CD4-positive, alpha-beta T cell treated with Interleukin-21 for 1 hour (primary cell): ENCODE measurements at places on chromosomes 7 and 10.

- no peak for DNase-seq
These were observed at the start of gene HYAL4 for GRCh38 chr7:123844712-123845219. HYAL4 (plus strand) TSS chr7:123845169; CDS start chr7:123868274, 23,105 bp downstream.

DNA sequence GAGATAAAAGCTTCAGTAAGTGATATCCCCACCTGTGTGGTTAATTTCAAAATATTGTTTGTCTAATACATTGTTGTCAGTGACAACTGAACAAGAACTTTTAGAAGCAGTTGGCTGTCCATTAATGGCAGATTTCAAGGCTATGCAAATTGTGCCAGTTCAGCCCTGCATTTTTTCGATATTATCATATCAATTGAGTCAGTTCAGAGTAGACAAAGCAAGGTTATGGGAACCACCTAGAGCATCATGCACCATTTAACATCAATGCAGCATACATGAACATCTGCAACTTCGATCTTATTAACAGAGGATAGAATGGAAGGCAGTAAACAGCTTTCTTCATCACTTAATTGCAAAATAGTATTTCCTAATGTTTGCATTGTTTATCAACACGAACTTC lies 180.7 kb upstream of the KAT6B start:
- DNase-seq, result no peak

- DNase-seq, result no peak
These were observed 53.0 kb downstream of the WNT2 start for GRCh38 chr7:117269886-117270285.

GRCh38 chr7:29968683-29969395 lies 20.8 kb downstream of the SCRN1 start:
- DNase-seq, result no peak

GRCh38 chr10:61958805-61959204 lies 57.3 kb downstream of the ARID5B start:
- DNase-seq, result no peak

DNA sequence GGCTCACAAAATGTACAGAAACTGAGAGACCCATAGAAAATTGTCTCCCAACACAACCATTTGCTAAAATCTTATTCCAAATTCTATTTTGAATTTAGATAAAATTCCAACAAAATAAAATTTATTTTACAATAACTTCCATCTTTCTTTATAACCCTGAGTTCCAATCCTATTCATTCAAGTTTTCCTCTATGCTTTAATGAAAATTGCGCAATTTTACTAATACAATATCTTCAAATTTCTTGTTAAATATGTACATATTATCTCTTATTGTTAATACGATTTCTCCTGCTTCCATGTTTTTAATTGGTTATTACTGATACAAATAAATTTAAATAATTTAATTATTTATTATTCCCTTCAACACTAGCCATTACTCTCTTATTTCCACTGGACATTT lies 645.2 kb upstream of the COBL start:
- no peak for DNase-seq

DNA sequence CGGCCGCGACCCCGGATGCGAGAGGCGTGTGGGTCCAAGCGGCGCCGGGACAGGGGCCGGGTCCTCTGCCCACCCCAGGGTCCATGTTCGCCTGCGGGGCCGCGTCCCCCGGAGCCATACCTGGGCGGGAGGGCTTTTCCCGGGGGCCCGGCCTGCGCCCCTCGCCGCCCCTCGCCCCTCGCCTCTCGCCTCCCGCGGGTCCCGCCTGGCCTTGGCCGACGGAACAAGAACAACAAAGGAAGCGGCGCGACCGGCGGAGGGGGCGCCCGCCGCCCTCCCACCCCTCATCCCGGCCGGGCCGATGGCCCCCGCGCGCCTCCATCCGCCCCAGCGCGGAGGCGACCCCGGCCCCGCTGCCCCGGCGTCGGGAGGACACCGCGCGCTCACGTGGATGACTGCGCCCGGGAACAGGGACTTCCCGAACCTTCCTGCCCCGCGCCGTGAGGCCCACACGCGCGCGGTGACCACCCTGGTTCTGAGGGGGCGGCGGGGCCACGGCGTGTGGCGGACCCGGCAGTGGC lies 348.2 kb downstream of the DNAJB6 start:
- DNase-seq, result no peak

DNA sequence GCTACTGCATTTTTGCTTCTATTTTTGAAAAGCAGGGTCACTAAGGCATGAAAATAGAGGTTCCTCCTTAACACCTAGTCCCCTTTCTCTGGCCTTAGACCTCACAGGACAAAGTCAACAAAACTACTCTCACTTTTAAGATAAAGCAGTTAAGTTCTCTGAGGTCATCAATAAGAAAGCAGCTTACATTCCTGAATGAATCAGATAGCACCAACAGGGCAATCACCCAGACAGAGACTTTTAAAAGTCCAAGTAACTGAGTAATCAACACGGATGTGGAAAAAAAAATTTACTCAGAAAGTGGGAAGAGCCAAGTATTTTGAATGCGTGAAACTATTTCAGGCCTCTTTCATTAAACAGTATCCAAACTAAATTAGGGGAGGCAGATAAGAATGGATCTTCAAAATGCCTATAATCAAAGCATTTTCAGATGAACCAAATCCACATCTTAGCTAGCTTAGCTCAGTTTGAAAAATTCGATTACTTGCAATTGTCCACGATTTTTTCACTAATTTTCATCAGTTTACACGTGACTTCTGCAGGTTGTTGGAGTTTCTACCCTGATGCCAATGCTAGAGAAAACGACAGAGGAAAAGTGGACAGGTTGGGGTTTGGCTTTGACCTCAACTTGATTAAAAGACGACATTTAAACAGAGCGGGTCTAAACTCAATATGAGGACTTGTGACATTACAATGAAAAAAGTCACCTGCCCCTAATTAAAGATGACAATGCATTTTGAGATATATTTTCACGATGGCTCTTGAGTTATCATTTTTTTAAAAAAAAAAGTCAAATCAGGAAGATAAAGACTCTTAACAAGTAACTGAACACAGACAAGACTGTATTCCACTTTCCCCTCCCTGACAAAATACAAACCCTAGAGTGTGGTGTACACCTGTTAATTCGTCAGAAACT lies 1.6 kb downstream of the BEND7 start:
- no peak for DNase-seq

GRCh38 chr7:20581956-20582355 lies 33.5 kb upstream of the ABCB5 start:
- DNase-seq, result no peak

DNA sequence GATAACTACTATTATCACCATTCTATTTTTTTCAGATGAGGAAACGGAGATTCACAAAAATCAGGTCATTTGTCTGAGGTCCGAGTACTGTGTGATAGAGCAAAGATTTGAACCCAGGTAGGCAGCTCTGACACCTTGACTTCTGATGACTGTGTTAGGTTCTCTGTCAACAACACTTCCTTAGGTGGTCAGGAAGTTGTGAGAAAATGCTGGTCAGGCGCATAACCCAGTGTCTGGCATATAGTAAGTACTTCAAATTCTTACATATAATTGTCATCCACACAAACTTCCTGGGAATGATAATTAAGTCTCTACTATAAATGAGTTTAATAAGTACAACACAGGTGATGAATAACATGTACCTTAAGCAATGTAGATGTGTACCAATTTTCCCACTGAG lies 381.5 kb downstream of the NEBL start:
- no peak for DNase-seq

DNA sequence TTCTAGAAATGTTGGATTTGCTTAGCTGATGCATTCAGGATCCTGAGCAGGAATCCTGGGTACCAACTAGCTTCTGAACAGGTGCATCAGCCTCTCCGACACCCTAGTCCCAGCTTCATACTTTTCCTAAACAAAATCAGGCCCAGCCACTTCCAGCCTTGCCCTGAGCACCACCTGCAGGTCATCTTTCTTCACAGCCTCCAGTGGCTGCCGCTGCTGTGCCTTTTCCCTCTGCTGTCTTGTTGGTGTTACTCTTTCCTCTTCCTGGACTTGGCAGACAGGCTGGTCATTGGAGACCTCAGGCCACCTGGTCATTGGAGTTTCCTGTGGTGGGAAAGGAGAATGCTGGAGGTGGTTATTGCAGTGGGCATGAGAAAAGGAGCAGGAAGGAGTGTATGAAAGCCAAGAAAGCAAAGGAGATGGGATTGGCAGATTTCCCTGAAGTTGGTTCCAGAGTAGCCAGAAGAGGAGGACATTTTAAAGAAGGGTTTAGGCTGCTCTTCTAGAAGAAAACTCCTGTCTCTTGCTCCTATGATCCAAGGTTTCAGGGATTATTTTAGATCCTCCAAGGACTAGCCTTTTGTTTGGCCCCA lies 48.2 kb upstream of the NFKB2 start:
- DNase-seq, result no peak

- DNase-seq, result no peak
These were observed 47.9 kb downstream of the OGDH start for GRCh38 chr7:44654255-44654796.

GRCh38 chr10:97479939-97480338 lies 18.3 kb downstream of the MMS19 start:
- no peak for DNase-seq

DNA sequence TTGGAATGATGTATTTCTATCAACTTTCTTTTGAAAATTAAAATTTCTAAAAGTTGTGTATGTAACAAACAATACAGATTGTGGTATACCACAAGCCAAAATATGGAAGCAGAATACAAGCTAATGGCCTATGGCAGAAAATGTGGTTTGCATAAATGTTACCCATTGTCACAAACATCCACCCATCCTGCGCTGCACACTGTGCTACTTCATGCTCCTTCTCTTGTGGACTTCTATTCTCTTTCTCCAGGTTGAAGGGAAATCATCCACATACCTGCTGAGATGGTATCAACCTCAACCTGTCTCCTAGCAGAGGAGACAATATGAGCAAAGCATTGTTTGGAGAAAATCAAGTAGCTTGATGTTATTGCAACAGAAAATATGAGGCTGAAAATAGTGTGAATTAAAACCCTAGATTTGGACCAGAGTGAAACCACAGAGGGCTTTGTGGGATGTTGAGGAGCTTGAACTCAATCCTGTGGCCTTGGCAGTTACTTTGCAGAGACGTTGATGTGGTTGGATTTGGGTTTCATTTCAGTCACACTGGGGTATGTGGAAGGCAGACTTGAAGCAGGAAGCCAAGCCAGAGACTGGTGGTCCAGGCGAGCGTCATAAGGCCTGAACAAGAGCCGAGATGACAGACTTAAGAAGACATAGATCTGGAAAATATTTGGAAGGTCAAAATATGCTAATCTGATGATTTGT lies 63.8 kb downstream of the ICA1 start:
- DNase-seq, result peak; percentile 47

- DNase-seq, result peak; percentile 45
These were observed 52.7 kb downstream of the RBM17 start for GRCh38 chr10:6141296-6142151.

GRCh38 chr7:27172315-27172774 lies 1.8 kb downstream of the HOXA10 start:
- DNase-seq, result no peak

- DNase-seq, result no peak
These were observed 43.9 kb downstream of the DOCK4 start for GRCh38 chr7:112162142-112162766.

- DNase-seq, result no peak
These were observed 31.6 kb downstream of the DYDC1 start for GRCh38 chr10:80324891-80325364.

GRCh38 chr7:50145226-50145625 lies 52.2 kb upstream of the ZPBP start:
- DNase-seq, result no peak

GRCh38 chr7:144862612-144863319 lies 26.9 kb upstream of the TPK1 start:
- no peak for DNase-seq

DNA sequence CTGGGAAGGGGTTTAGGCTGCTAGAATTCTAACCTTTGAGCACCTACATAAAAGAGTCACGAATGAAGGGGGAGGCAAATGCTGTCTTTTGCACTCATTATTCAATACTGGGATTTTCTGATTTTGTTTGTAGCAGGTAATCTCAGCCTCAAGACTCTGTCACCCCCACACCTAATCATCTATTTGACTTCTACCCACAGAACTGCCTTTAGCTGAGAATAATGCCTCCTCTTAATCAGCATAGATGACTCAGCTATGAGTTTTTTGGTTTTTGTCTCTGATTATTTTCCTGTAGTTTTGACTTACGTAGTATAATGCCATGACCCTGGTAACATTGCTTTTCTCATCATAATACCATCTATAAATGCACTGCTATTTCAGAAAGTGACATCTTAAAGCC lies 42.7 kb upstream of the CACNB2 start:
- DNase-seq, result no peak

GRCh38 chr10:80598084-80598798 lies 60.5 kb downstream of the SH2D4B start:
- DNase-seq, result no peak

- no peak for DNase-seq
These were observed 135.4 kb upstream of the MDFIC start for GRCh38 chr7:114786455-114786854.

DNA sequence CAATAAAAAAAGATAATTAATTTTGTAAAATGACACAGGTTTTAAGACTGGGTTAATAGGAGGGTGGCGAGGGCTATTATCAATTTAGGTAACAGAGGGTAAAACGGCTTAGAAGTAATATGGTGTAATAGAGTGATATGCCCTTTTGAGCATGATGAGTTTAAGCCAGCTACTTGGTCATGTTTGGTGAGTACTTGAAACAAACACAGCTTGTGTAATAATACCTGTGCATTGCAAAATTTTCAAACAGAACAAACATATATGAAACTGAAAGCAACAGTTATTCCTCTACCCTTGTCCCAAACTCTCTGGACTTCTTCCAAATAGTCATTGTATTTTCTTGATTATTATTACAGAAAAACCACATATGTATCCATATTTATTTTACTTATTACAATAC lies 241.7 kb downstream of the MAGI2 start:
- no peak for DNase-seq

DNA sequence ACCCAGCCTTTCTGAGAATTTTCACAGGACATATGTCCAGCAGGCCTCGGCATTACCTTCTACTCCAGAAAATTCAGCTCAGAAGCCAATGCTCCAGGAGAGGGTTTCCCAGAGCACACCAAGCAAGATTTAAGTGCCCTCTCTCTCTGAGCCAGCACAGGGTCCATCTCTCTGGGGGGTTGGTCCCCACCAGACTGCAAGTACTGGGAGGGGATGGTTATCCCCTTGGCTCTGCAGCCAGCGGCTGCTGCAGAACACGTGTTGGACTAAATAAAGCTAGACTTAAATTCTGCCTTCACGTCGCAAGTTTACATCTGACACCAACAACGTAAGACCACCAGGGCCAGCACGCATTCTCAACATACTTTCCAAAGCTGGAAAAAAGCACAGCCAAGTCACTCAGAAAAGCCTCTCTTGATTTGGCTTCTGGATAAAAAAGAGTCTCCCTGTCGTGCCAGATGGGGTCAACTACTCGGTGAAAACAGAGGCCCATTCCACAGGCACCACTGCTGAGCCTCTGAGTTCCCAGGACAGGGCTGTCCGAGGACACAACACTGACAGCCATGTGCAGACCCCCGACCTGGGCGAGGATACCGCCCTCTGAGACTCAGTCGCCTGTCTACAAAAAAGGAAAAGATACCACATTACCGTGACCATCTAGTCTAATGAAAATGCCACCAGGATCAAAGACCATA lies 77.3 kb downstream of the CTBP2 start:
- DNase-seq, result no peak
